ENCODE measurements at places on chromosomes 1 and 21. TPM values are rescaled to one million over a fixed set of nuclear protein-coding genes. Genes with fewer than 3 reads are reported as not detected.

Gene EFNA3
- 2.3 TPM for polyA plus RNA-seq

Gene APOBEC4
- polyA plus RNA-seq: not detected

Gene TMCO2
- polyA plus RNA-seq: not detected

Gene TYW3
- polyA plus RNA-seq: 18.3 TPM

Gene CCSAP
- 5.7 TPM for polyA plus RNA-seq

Gene C1QA
- polyA plus RNA-seq: 27.0 TPM

Gene GPR61
- 1.3 TPM for polyA plus RNA-seq

Gene ANGPTL1
- 89.8 TPM for polyA plus RNA-seq

Gene SHISA4
- 56.5 TPM for polyA plus RNA-seq

Gene NOTCH2NLA
- 26.4 TPM for polyA plus RNA-seq

Gene TNFRSF14
- polyA plus RNA-seq: 12.9 TPM

Gene DHRS3
- polyA plus RNA-seq: 23.2 TPM

Gene C1orf87
- polyA plus RNA-seq: 0.94 TPM

Gene BCL10
- polyA plus RNA-seq: 14.8 TPM

Gene AVPR1B
- polyA plus RNA-seq: 0.58 TPM

Gene KRTAP7-1
- polyA plus RNA-seq: not detected

Gene INSRR
- 0.26 TPM for polyA plus RNA-seq

Gene CRYAA
- polyA plus RNA-seq: not detected

Gene OR2W3
- polyA plus RNA-seq: 2.2 TPM

Gene GCLM
- polyA plus RNA-seq: 8.8 TPM

Gene GSTM1
- 1.1 TPM for polyA plus RNA-seq

Gene SPATA45
- not detected for polyA plus RNA-seq

Gene NCMAP
- 0.04 TPM for polyA plus RNA-seq

Gene CFHR5
- polyA plus RNA-seq: not detected

Gene CD84
- polyA plus RNA-seq: 0.71 TPM

Gene RNU1-1
- not detected for polyA plus RNA-seq

Gene LIPI
- 0.47 TPM for polyA plus RNA-seq

Gene SPRR2G
- not detected for polyA plus RNA-seq

Gene INKA2
- 23.4 TPM for polyA plus RNA-seq

Gene SIM2
- polyA plus RNA-seq: 6.8 TPM

Gene LCE6A
- not detected for polyA plus RNA-seq

Gene FAM110D
- 0.83 TPM for polyA plus RNA-seq

Gene COL16A1
- 178 TPM for polyA plus RNA-seq

Gene GUCA2B
- polyA plus RNA-seq: not detected

Gene OR10T2
- not detected for polyA plus RNA-seq

Gene FCGR3A
- polyA plus RNA-seq: 1.9 TPM

Gene HHAT
- polyA plus RNA-seq: 4.5 TPM

Gene CHIA
- not detected for polyA plus RNA-seq

Gene TLCD4
- polyA plus RNA-seq: 15.6 TPM

Gene STMN1
- polyA plus RNA-seq: 602 TPM

Gene LCK
- polyA plus RNA-seq: 0.75 TPM

Gene MTARC2
- 16.7 TPM for polyA plus RNA-seq

Gene CSDE1
- 438 TPM for polyA plus RNA-seq

Gene LPAR3
- polyA plus RNA-seq: not detected

Gene CFAP45
- polyA plus RNA-seq: not detected

Gene DVL1
- polyA plus RNA-seq: 35.5 TPM

Gene FCAMR
- not detected for polyA plus RNA-seq

Gene BRINP3
- polyA plus RNA-seq: 0.53 TPM

Gene SEC16B
- 5.9 TPM for polyA plus RNA-seq
